ENCODE measurements at places on chromosomes 7 and 10. TPM values are rescaled to one million over a fixed set of nuclear protein-coding genes. Genes with fewer than 3 reads are reported as not detected.

Gene ANKRD61
- 0.42 TPM for total RNA-seq

Gene ZNF212
- total RNA-seq = 5.3 TPM

Gene PLAC9
- total RNA-seq = 155 TPM

Gene ZNF107
- 5.6 TPM for total RNA-seq

Gene MMRN2
- 46.6 TPM for total RNA-seq

Gene FAM25G
- not detected for total RNA-seq

Gene SLC26A5
- total RNA-seq = not detected

Gene CALHM3
- total RNA-seq = not detected

Gene XPNPEP1
- 69.5 TPM for total RNA-seq

DNA sequence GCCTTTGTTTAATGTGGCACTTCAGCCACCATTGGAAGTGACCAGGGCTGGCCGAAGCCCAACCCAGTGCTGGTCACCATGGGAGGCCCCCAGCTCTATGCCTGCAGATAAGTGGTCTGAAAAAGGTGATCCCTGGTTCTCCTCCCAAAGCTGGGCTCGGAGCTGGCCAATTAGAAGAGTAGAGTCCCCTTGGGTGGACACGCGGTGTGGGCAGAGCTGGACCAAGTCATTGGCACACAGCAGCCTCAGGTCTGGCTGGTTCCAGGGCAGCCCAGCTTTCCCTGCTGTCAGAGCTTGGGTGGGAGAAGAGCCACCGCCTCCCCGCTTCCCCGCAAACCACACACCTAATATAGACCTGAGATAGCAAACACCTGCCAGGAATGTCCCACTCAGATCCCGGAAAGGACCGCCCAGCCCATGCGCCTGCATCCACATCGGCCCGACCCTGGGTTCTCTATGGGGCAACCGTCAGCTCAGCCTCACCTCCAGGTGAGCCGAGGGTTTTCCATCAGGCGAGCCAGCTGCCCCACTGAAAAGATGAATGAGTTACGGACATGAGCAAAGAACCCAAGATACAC is 84.3 kb downstream of the TCERG1L start:
- no peak for DNase-seq

DNA sequence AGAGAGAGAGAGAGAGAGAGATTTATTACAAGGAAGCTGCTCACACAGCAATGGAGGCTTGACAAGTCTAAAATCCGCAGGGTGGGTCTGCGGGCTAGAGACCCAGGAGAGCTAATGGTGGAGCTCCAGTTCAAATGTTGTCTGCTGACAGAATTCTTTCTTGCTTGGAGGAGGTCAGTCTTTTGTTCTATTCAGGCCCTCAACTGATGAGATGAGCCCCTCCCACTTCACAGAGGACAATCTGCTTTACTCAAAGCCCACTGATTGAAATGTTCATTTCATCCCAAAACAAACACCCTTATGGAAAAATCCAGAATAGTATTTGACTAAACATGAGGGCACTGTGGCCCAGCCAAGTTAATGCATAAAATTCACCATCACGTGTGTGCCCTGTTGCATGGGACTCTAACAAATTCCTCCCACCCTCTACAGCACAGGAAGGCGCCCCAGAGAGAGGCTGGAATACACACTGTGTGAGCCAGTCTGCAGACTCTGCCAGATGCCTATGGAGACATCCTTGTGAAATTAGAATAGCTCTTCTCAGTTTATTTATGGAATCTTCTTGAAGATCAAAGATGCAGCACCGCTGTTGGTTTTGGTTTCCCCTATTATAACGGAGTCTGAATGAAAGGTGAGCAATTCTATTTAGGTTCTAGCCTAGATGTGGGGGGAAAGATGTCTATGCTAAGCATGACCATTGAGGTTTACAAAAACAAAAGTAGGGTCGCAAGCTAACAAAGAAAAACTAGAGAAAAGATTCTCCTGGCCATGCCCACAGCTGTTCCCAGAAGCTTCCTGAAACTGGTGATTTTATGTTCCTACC is 123.0 kb upstream of the SFMBT2 start:
- no peak for DNase-seq

GRCh38 chr10:7410862-7411670 is at the start of gene SFMBT2:
Gene SFMBT2, minus strand, starts transcription at chr10:7411034. Its CDS starts 29,136 bp downstream, at chr10:7381898.
- peak; percentile 88 for DNase-seq

DNA sequence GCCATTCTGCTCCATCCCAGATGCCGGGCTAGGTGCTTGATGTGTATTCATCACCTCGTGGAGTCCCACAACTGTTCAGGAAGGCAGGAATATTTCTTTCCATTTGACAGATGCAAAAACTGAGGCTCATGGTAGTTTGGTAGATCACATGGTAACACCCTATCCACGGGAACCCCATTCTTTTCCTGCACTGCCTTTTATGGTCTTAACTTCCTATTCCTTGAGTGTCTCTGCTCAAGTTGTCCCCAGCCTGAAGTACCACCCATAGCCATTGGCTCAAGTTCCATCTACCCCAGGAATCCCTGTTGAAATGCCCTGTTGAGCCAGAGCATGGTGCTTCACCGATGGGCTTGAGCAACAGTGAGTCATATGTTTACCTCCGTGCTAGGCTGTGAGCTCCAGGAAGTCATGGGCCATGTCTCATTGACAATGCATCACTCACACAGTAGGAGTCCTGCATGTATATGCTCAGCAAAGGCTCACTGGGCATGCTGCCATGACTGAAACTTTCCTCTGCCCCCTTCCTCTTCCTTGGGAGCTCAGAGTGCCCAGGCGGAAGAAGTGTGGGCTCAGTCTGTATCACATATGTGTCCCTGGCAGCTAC is 71.7 kb upstream of the ADAM12 start:
- DNase-seq = no peak

DNA sequence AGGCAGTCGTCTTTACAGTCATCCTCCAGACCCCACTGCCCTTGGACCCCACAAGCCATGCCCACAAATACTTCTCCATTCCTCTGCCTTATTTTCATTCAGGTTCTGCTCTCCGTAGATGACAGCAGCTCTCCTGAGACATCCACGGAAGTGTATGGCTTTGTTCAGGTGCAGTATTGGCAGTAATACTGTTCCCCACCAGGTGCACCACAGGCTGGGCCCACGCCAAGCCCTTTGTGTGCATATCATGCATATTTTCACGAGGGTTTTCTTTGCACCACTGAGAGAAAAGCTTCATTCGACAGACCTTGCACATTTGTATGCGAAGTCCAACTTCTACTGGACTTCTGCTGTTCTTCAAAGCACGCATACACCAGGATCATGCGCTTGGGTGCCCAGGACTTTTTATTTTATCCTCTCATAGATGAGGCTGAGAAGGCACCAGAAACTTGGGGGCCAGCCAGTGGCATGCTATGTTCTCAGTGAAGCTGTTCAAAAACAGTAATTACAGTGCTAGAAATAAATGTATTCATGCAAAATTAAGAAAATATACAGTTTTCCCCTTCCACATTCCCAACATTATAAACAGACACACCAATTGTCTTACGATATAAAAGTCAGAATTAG is 37.8 kb upstream of the PITRM1 start:
- DNase-seq = no peak

GRCh38 chr7:154336295-154336694 is 284.1 kb downstream of the DPP6 start:
- no peak for DNase-seq

GRCh38 chr10:80464557-80465450 is 10.7 kb downstream of the TSPAN14 start:
- no peak for DNase-seq

DNA sequence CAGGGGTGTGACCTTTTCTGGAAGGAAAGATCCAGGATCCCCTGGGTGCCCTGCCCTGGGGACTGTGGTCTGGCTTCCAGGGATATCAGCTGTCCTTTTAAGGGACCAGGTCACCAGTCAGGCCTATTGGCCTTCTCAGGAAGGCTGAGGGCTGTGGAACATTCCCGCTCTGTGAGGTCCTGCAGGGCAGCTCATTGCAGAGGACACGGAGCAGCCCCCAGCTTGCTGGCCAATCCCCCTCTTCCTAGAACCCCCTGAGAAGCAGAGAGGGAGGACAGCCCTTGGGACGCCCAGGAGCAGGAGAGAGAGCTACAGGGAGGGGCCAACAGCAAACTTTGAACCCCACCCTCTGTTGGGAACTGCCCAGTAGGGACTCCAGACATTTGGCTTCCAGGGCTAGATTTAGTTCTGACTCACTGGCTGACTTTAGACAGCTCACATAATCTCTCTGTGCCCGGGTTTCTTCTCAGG is 67.9 kb upstream of the COL13A1 start:
- DNase-seq = peak; percentile 77

GRCh38 chr10:131786756-131787605 is 113.8 kb upstream of the PPP2R2D start:
- no peak for DNase-seq

DNA sequence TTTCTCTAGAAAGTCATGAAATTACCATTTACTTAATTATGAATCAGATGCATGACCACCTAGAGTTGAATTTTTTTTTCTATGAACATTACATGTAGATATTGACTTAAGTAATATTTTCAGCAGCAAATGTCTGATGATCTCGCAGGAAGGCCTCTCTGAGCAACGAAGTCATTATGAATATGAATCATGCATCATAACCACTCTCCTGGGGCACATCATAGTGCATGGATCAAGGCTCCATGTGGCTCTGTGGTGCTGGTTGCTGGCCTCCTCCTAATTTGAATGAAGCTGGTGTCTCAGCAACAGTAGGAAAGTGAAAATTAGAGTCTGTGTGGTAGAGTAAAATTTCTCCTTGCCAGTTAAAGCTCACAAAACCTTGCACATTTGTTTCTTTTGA is 121.4 kb upstream of the INHBA start:
- no peak for DNase-seq

GRCh38 chr7:94466516-94466915 is 43.1 kb upstream of the CASD1 start:
- no peak for DNase-seq

Data from posterior vena cava (tissue), 2 donors.